ENCODE measurements at places on chromosomes 4 and X.

- DNase-seq: no peak
These were observed 12.1 kb downstream of the DCTD start for GRCh38 chr4:182905038-182905437.

DNA sequence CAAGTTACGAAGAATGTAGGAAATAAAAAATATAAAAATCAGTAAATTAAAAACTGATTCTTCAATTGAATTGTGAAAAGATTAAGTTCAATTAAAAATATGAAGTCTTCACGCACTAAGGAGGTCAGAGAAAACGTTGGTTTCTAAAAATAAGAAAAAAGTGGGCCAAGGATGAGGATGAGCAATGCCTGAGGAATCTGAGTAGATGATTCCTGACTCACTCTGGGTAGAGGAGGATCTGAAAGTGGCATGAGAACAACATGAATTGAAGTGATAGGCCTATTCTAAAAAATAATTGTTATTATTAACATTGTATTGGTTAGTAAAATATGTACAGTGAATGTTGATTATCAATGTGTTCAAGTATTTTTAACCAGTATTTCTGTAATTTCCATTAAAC, 444.2 kb downstream of the GRIA2 start:
- no peak for DNase-seq

DNA sequence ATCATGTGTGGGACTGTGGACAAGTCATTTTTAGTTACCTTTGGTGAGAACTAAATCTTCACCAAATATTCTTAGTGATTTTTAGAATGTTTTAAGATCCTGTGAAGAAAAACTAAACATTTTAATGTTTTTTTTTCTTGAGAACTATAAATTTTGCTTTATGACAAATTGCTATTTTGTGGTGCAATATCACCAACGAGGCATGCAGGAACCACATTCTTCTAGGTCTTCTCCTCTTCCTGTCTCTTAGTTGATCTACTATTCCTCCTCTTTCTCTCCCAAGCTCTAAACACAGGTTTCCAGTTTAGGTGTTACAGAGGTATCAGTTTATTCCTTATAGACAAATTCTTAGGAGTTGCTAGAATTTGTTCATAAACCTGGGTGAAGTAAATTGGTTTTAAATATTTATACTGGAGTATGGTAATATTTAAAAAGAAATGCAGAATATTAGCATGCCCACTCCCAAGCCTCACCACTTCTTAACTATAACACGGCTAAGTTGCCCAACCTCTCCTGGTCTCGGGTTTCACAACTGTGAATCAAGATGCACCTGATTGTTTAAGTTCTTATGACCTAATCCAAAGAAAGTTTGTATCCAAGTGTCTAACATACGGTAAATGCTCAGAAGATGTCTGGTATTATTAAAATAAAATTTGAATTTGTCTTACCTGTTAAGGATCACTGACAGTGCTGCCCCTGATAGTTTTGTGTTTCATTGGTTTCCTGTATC, 56.5 kb upstream of the CLNK start:
- DNase-seq: no peak

DNA sequence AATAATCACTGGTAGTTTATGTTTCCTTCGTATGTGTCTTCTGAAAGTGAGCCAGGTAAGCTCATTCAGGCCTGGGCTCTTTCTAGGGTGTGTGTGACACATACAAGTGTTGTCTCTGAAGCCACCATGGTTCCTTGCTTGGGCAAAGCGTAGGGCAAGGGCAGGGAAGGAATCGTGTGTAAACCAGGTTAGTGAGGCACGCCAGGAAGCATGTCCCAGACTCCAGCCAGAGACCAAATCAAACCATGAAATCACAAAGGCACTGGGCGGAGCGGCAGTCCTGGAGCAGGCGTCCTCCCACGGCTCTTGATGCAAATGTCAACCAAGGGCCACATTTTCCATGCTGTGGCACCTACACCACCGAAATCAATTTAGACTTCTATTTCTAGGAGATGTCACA, 67.0 kb downstream of the NYX start:
- no peak for DNase-seq

GRCh38 chrX:12919051-12919450, 12.6 kb downstream of the TLR8 start:
- no peak for DNase-seq

- no peak for DNase-seq
These were observed 46.3 kb downstream of the ARHGAP6 start for GRCh38 chrX:11619441-11619840.

DNA sequence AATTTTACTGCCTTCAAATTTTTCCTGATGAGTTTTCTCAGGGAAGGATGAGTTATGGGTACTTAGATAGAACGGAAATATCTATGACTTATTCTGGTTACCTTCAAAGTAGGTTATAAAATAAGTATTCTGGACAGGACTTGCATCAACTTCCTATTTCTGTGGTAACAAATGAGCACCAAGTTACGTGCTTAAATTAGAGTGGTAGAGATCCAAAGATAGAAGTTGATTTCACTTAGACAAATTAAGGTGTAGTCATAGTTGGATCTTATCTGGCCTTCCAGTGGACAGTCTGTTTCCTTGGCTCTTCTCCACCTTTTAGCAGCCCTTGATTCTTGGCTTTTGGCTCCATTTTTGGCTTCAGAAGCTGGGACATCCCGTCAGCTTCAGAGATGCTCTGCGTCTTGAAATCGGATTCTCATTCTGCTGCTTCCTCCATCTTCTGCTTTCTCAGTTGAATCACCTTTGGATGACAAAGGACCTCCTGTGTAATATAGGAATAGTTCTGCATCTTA, 109.9 kb downstream of the ZNF518B start:
- no peak for DNase-seq

GRCh38 chr4:23438764-23439163, 451.1 kb downstream of the PPARGC1A start:
- no peak for DNase-seq

DNA sequence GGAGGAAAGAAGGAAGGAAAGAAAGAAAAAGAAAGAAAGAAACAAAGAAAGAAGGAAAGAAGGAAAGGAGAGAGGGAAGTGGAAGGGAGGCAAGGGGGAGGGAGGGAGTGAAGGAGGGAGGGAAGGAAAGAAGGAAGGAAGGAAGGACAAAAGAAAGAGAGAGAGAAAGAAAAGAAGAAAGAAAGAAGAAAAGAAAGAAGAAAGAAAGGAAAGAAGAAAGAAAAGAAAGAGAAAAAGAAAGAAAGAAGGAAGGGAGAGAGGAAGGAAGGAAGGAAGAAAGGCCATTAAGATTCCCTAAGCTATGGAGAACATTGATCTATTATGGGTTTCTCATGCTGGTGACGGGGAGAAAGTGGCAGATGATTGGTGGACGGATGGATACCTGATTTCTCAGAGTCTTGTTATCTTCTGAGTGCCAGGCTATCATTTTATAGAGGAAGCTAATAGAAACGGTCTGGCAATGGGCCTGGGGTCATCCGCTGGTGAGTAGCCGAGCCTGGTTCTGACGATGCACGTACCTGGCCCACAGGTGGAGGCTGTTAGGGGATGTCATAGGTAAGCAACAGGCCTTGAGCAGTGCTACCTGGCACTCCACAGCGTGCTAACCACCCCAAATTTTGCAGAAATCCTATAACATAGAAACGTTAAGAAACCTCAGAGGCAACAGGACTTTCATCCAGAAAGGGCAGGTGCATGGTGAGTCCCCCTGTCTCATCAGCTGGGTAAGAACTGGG, 142.9 kb downstream of the SHOX start:
- no peak for DNase-seq

- DNase-seq: no peak
These were observed 334.7 kb upstream of the NR3C2 start for GRCh38 chr4:148776941-148777340.

- no peak for DNase-seq
These were observed 76.8 kb downstream of the RNF150 start for GRCh38 chr4:141056473-141056872.

GRCh38 chrX:132732236-132732635, 226.2 kb downstream of the HS6ST2 start:
- no peak for DNase-seq

- no peak for DNase-seq
These were observed 39.2 kb downstream of the FGFRL1 start for GRCh38 chr4:1050486-1051213.

DNA sequence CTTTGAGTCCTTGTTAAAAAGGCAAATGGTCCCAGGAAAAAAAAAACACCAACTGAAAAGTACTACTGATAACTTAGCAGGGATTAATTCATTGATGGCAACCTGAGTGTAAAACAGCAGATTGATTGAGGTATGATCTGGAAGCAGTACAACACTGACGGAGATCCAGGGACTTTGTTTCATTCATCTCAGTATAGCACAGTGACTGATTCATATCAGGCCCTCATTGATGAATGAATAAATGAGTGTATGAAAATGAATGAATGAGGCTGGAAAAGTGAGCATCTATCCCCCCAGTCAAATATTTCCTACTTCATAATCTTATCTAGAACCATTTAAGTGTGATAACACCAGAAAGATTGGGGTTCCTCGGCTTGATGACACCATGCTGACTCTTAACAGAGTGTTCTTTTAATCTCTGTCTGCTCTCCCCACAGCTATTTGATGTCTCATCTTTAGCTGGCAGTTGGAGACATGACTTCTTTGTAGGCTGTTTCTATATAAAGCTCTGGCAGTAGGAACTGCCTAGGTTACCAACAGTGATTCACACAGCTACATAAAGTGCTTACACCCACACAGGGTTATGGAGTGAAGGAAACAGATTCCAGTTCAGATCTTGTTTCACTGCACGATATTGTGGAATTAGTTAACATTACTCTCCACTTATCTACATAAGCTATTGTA, 18.6 kb upstream of the RNF128 start:
- no peak for DNase-seq

DNA sequence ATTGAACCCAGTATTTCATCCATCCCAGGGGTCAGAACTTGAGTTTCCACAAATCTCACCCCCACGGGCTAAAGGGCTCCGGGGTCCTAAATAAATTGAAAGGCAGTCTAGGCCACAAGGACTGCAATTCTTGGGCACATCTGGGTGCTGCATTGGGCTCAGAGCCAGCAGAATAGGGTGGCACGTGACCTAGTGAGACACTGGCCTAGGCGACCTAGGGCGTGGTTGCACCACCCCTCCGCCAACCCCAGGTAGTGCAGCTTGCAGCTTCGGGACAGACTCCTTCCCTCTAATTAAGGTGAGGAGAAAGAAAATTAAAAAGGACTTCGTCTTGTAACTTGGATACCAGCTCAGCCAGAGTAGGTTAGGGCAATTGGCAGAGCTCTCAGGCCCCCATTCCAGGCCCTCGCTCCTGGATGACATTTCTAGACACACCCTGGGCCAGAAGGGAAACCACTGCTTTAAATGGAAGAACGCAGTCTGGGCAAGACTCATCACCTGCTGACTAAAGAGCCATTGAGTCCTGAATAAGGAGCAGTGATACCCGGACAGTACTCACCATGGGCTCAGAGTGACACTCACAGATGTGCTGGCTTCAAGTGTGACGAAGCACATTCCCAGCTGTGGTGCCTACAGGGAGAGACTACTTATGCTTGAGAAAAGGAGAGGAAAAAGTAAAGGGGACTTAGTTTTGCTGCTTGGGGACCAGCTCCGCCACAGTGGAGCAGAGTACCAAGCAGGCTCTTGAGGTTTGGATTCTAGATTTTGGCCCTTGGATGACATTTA, 735.4 kb downstream of the FSTL5 start:
- DNase-seq: no peak

GRCh38 chr4:21947791-21948346, 703 bp downstream of the KCNIP4 start:
- DNase-seq: no peak

DNA sequence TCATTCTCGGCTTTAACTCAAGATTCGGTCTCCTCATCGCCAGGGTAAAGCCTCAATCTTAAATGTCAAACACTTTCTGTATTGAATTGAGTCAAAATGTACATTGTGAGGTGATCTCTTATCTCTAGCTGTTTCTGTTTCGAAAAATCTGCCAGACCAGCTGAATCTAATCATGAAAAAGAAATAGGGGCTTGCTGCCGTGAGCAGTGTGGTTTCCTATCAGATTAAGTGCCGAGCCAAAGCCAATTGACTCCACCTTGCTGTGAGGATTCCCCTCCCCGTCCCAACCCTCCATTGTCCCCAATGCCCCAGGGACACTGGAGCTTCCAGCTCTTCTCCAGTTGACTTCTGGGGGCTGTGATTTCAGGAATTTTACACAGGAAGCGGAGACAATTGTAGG, 12.5 kb upstream of the CRLF2 start:
- peak; percentile 39 for DNase-seq

GRCh38 chrX:134813697-134814096, 155.4 kb upstream of the PLAC1 start:
- DNase-seq: no peak

DNA sequence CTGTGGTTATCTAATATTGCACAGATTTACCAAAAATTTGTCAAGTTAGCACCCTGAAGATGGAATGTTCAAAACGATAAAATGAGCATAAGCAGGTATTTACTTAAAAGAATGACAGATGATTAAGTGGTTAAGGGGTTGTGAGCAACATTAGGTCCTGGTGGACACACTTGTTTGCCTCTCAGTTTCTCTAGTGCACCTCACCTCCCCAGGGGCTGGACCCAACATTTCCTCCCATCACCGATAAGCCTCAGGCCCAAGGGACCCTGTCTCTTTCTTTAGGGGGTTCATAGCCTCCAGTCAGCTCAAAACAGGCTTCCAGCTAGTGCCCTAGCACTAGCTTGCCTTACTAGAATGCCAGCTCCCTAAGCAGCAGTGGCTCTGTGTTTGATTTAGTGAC, 88.0 kb downstream of the ATP11C start:
- no peak for DNase-seq

GRCh38 chr4:133148690-133149363, at the start of gene PCDH10:
Gene PCDH10, plus strand, starts transcription at chr4:133149294. Its CDS starts 847 bp downstream, at chr4:133150141.
- peak; percentile 90 for DNase-seq

DNA sequence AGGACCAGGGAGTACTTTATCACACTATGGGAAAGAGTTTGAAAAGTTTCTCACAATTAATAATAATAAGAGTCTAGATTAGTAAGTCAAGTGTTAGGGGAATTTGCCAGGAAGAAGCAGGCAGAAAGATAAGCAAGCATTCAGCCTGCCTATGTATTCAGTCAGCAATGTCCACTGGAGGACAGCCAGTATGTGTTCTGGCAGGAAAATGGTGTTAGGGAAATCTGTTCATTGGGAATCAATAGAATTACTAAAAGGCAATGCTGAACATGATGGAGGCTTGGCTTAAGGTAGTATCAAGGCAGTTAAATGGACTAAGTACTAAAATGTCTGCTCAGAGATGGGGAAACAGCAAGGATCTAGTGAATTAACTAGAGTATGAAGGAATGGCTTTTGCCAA, 221.2 kb downstream of the PPP4R3C start:
- no peak for DNase-seq

GRCh38 chr4:22191565-22191964, 243.0 kb upstream of the KCNIP4 start:
- no peak for DNase-seq

Data from iPS-NIHi11 (cell line).